MCF 10A (cell line): ENCODE measurements at places on chromosomes 12 and 14. TPM values are rescaled to one million over a fixed set of nuclear protein-coding genes. Genes with fewer than 3 reads are reported as not detected.

Gene KRT8
- total RNA-seq = 179 and 230 TPM in 2 replicates

Gene OR6C2
- total RNA-seq = not detected in 2 replicates

Gene GSC
- total RNA-seq = not detected in 2 replicates

Gene PLEKHG7
- not detected in 2 replicates for total RNA-seq

Gene EML5
- total RNA-seq = 0.37 and 0.54 TPM in 2 replicates

Gene KRT3
- total RNA-seq = not detected in 2 replicates

Gene PFDN5
- 205 and 229 TPM in 2 replicates for total RNA-seq

Gene TSPAN31
- total RNA-seq = 24.8 and 30.9 TPM in 2 replicates

Gene PTPRO
- total RNA-seq = 0.74 and 2.2 TPM in 2 replicates

Gene KLRD1
- total RNA-seq = not detected in 2 replicates

- no peak for DNase-seq
- no peaks in the 10 kb centered on the region for H3K27me3 ChIP-seq
- peaks cover 81% of the 10 kb centered on the region for H3K36me3 ChIP-seq
- H3K4me3 ChIP-seq = no peak overlapping the region
- H3K27ac ChIP-seq = peak overlapping the region; percentile 22
Measured at GRCh38 chr12:106240821-106241220, 7.0 kb downstream of the CKAP4 start.

DNA sequence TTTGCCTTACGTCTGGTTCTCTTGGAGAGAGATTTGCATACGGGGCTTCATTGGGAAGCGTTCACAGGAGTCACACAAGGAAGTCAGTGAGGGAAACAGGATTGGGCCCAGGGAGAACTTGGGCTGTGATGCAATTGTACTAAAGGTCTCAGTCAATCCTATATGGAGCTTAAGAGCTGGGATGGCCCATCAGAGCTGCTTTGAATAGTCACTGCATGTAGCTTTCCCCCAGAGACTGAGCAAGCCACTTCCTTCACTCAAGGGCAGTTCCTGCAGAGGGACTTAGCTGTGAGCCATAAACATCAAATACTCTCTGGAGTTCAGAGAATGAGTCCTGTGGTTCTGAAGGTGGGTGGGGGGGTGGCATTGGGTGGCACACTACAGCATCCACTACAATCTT, 605.4 kb downstream of the MED13L start:
- H3K4me3 ChIP-seq = no peak overlapping the region
- H3K27me3 ChIP-seq = peaks cover 13% of the 10 kb centered on the region
- no peak overlapping the region for H3K27ac ChIP-seq
- DNase-seq = no peak

GRCh38 chr14:69572841-69573135, 1.9 kb downstream of the CCDC177 start:
- H3K4me3 ChIP-seq = no peak overlapping the region
- peaks cover 51% of the 10 kb centered on the region for H3K27me3 ChIP-seq
- no peak overlapping the region for H3K27ac ChIP-seq
- no peak for DNase-seq
- peaks cover 6% of the 10 kb centered on the region for H3K4me1 ChIP-seq

- no peaks in the 10 kb centered on the region for H3K27me3 ChIP-seq
- DNase-seq = no peak
- no peaks in the 10 kb centered on the region for H3K36me3 ChIP-seq
- no peak overlapping the region for H3K27ac ChIP-seq
Measured at GRCh38 chr14:51908086-51908485, 47.7 kb downstream of the GNG2 start.

- H3K4me1 ChIP-seq = peaks cover 17% of the 10 kb centered on the region
- no peak overlapping the region for H3K4me3 ChIP-seq
- H3K27me3 ChIP-seq = no peaks in the 10 kb centered on the region
- no peak overlapping the region for H3K27ac ChIP-seq
- H3K36me3 ChIP-seq = peaks cover 20% of the 10 kb centered on the region
- DNase-seq = no peak
Measured at GRCh38 chr12:10368206-10369171, 21.4 kb downstream of the KLRK1 start.

GRCh38 chr14:101217616-101218371, 314.3 kb upstream of the RTL1 start:
- H3K36me3 ChIP-seq = no peaks in the 10 kb centered on the region
- no peak overlapping the region for H3K4me3 ChIP-seq
- no peak for DNase-seq
- H3K4me1 ChIP-seq = no peaks in the 10 kb centered on the region

DNA sequence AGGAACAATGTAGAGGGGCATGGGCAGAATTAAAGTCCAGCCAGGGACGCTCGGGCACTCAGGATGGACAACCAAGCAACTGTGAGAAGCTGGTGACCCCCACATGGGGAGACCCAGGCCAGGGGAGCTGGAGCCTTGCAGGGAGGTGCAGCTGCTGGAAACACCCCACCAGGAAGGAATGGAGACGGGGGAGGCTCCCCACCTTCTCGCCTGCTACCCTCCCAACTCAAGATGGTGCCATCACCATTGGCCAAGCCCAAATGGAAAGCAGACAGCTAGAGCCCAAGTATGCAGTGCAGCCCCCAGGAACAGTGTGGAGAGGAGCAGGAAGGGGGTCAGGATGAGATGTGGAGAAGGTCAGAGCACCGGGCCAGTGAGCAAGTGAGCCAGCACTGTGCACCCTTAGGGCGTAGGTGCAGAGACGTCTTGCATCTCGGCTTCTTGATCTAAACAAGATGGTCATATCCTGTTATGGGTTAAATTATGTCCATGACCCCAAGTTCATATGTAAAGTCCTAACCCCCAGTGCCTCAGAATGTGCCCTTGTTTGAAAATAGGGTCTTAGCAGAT, 159.5 kb downstream of the RIMBP2 start:
- H3K36me3 ChIP-seq = no peaks in the 10 kb centered on the region
- no peaks in the 10 kb centered on the region for H3K27me3 ChIP-seq
- H3K4me3 ChIP-seq = no peak overlapping the region
- H3K27ac ChIP-seq = no peak overlapping the region
- no peak for DNase-seq

GRCh38 chr12:67601126-67601525, 47.4 kb upstream of the DYRK2 start:
- no peak for DNase-seq
- H3K4me1 ChIP-seq = no peaks in the 10 kb centered on the region
- H3K27me3 ChIP-seq = no peaks in the 10 kb centered on the region
- H3K27ac ChIP-seq = no peak overlapping the region
- H3K4me3 ChIP-seq = no peak overlapping the region

- H3K4me3 ChIP-seq = peak overlapping the region; percentile 10
- no peaks in the 10 kb centered on the region for H3K27me3 ChIP-seq
- no peaks in the 10 kb centered on the region for H3K36me3 ChIP-seq
- H3K4me1 ChIP-seq = peaks cover 6% of the 10 kb centered on the region
- H3K27ac ChIP-seq = peak overlapping the region; percentile 24
- no peak for DNase-seq
Measured at GRCh38 chr14:47269756-47270492, 405.5 kb downstream of the MDGA2 start.

DNA sequence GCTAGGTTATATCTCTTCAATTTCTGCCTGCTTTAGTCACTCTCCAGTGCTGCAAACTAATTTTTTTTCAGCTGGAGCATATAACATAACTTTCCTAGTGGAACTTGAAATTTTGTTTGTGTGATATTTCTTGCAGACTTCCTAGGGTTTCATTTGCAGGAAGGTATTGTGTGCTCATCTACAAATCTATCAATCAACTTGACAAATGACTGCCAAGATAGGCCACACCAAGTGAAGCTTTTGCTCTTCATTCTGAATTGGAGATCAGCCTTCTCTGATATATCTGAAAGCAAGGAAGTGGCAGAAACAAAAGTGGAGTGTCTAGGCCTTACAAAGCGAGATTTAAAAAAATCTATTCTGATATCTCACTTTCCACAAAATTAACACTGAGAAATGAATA, 551.1 kb upstream of the LRFN5 start:
- H3K4me1 ChIP-seq = no peaks in the 10 kb centered on the region
- no peak overlapping the region for H3K4me3 ChIP-seq
- H3K36me3 ChIP-seq = no peaks in the 10 kb centered on the region
- peaks cover 77% of the 10 kb centered on the region for H3K27me3 ChIP-seq
- no peak for DNase-seq

GRCh38 chr12:131795690-131796410, 32.3 kb upstream of the MMP17 start:
- no peaks in the 10 kb centered on the region for H3K27me3 ChIP-seq
- H3K36me3 ChIP-seq = peaks cover 43% of the 10 kb centered on the region
- H3K4me3 ChIP-seq = no peak overlapping the region
- no peak for DNase-seq

- no peak for DNase-seq
- no peaks in the 10 kb centered on the region for H3K4me1 ChIP-seq
- H3K27me3 ChIP-seq = no peaks in the 10 kb centered on the region
- H3K4me3 ChIP-seq = no peak overlapping the region
- no peaks in the 10 kb centered on the region for H3K36me3 ChIP-seq
- H3K27ac ChIP-seq = no peak overlapping the region
Measured at GRCh38 chr12:80559766-80560165, 115.7 kb downstream of the PTPRQ start.

- no peak overlapping the region for H3K4me3 ChIP-seq
- H3K4me1 ChIP-seq = peaks cover 32% of the 10 kb centered on the region
- no peak for DNase-seq
- no peaks in the 10 kb centered on the region for H3K27me3 ChIP-seq
- peak overlapping the region; percentile 37 for H3K27ac ChIP-seq
Measured at GRCh38 chr14:91400696-91401095, 16.9 kb downstream of the CCDC88C start.

DNA sequence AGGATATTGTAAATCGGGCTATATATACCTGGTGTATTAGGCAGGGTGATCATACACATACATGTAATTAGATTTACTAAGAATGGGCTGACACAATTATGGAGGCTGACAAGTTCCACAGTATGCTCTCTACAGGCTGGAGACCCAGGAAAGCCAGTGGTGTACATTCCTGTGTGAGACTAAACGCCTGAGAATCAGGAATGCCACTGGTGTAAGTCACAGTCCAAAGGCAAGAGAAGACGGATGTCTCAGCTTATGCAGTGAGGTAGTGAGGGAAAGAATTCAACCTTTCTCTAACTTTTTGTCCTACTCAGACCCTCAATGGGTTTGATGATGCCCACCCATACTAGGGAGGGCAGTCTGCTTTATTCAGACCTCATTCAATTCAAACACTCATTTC, 57.1 kb downstream of the METTL25 start:
- peaks cover 6% of the 10 kb centered on the region for H3K36me3 ChIP-seq
- no peak overlapping the region for H3K27ac ChIP-seq
- DNase-seq = no peak
- H3K4me3 ChIP-seq = no peak overlapping the region

- peaks cover 23% of the 10 kb centered on the region for H3K27me3 ChIP-seq
- no peak for DNase-seq
- peaks cover 12% of the 10 kb centered on the region for H3K4me1 ChIP-seq
- no peak overlapping the region for H3K4me3 ChIP-seq
- H3K27ac ChIP-seq = no peak overlapping the region
Measured at GRCh38 chr12:130972586-130972950, 18.9 kb downstream of the ADGRD1 start.

GRCh38 chr14:60512126-60512525, 3.2 kb downstream of the SIX6 start:
- no peak overlapping the region for H3K4me3 ChIP-seq
- no peaks in the 10 kb centered on the region for H3K4me1 ChIP-seq
- peaks cover 64% of the 10 kb centered on the region for H3K27me3 ChIP-seq
- H3K36me3 ChIP-seq = no peaks in the 10 kb centered on the region

- H3K27ac ChIP-seq = no peak overlapping the region
- H3K4me3 ChIP-seq = no peak overlapping the region
- peaks cover 11% of the 10 kb centered on the region for H3K4me1 ChIP-seq
- no peaks in the 10 kb centered on the region for H3K27me3 ChIP-seq
- H3K36me3 ChIP-seq = no peaks in the 10 kb centered on the region
Measured at GRCh38 chr12:13149411-13149810, 45.9 kb upstream of the GSG1 start.

DNA sequence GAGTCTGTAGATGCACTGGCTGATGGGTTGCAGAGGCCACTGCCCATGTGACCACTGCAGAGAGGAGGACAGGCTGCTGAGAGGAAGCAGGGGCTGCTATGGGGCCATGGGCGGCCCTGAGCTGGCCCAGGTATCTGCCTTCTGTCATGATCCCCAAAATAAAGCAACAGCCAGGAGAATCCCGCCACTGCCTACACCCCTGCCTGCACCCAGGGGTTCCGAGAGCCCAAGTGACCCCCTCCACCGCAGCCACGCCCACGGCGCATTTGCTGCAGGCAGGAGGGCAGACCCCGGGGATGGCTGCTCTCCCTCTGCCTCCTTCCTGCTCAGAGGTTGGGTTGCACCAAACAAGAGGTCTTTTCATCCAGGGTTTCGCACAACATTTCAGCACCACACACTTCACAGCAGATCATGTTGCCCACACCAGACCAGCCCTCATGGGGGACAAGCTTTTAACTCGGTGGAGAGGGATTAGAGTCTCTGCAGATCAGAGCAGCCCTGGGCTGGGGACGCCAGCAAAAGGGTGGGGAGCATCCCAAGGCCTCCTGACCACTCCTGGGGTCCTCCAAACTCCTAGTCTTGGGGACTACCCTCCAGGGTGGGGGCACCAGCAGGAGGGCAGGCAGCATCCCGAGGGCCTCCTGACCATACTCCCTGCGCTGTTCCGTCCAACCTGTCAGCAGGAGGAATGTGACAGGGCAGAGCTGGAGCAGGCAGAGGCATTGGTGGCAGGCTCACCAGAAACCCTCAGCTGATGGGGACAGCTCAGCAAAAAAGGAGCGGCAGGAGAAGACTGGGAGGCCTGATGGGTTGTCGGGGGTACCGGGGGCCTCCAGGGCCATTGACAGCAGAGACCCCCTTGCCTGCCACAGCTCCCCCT, 14.1 kb downstream of the CCDC85C start:
- peaks cover 15% of the 10 kb centered on the region for H3K4me1 ChIP-seq
- DNase-seq = no peak
- H3K27ac ChIP-seq = no peak overlapping the region
- H3K27me3 ChIP-seq = no peaks in the 10 kb centered on the region
- no peak overlapping the region for H3K4me3 ChIP-seq

DNA sequence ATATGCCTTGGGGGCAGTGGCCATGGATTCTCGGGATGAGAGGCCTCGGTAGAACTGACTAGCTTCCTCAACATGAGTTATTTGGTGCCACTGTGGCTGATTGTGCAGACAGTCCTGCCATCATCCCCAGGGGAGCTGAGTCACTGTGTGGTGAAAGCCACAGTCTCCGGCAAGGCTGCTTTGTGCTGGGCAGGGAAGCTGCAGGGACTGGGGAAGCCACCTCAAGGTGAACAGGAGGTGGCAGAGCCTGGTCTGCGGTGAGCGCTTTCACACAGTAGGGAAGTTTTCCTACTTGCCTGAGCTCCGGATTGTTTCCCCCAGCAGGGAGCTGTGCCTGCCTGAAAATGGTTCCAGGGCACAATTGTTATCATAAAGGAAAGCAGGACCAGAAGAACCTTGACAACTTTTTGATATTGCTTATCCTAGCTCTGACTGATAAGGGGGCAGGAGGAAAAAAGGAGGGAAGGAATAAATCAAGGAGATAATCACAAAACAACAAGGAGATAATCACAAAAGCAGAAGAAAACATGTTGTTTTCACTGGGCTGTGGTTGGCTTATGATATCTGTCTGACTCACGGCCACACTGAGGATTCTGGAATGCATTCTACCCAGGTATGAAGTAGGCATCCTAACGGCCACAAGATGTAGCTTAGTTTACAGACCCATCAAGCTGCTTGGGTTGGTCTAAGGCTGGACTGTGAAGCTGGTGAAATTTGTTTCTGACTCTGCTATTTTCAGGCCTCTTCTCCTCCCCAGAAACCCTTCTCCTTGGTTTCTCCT, 32.2 kb upstream of the GNG2 start:
- H3K36me3 ChIP-seq = no peaks in the 10 kb centered on the region
- no peaks in the 10 kb centered on the region for H3K27me3 ChIP-seq
- DNase-seq = peak; percentile 72
- H3K4me3 ChIP-seq = no peak overlapping the region
- peaks cover 6% of the 10 kb centered on the region for H3K4me1 ChIP-seq

- no peak overlapping the region for H3K27ac ChIP-seq
- H3K4me3 ChIP-seq = no peak overlapping the region
- H3K27me3 ChIP-seq = peaks cover 30% of the 10 kb centered on the region
Measured at GRCh38 chr12:103707446-103707845, 120.4 kb downstream of the STAB2 start.
